ENCODE measurements at places on chromosomes 2 and 18. TPM values are rescaled to one million over a fixed set of nuclear protein-coding genes. Genes with fewer than 3 reads are reported as not detected.

GPAT2 gene
- total RNA-seq: 7.8 TPM

TLX2 gene
- total RNA-seq: not detected

SLC5A7 gene
- total RNA-seq: not detected

CCDC142 gene
- total RNA-seq: 8.3 TPM

KIAA2012 gene
- total RNA-seq: not detected

DNA sequence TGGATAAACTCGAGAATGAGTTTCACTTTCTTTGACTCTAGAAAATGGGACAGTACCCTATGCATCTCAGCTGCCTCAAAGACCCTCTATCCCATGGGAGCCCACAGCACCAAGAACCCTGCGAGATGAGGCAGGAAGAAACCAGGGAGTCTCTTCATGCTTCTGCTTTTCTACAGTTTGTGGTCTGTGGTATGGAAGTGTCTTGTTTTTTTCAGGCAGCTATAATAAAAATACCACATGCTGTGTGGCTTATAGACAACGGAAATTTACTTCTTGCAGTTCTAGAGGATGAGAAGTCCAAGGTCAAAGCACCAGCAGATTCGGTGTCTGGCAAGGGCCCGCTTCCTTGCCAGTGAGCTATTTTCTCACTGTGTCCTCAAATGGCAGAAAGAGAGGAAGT lies 257.9 kb downstream of the SUCLG1 start:
- DNase-seq: no peak

DNA sequence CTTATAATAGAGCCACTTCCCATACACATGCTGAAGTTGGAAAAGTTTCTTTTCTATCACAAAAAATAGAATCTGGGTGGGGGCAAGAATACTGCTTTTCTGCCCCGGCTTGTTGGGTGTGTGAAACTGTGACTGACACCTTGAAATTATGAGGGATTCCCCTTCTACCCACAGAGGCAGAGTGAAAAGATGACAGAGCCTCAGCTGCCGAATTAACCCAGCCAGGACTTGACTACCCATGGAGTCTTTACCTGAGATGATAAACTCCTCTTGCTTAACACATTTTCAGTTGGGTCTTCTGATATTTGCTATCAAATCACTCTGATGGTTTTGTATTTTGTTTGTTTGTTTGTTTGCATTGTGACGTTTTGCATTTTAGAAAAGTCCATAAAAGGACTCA lies 66.0 kb upstream of the PMAIP1 start:
- no peak for DNase-seq

DNA sequence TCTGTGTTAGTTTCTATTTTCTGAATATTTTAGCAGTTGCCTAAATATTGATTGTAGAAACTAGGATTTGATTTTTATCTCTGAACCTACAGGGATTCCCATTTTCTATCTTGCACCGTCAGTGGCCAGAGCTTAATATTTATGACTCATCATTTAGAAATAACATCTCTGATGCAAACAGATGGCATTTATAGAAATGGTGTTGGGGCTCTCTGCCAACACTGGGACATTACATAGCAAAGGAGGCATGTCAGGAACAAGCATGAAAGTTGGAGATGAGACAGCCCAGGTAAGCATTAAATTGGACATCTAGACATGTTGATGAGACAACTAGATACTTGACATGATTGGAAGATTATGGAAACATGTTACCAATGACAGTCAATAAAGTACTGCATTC lies 165.3 kb upstream of the SYT4 start:
- no peak for DNase-seq

GRCh38 chr2:187377340-187377739 lies 70.7 kb downstream of the CALCRL start:
- DNase-seq: no peak

All from psoas muscle (tissue), 8 donors.